ENCODE measurements at places on chromosomes 2 and 18.
A peak's percentile ranks its signal among the peaks of the same experiment; 100 is the strongest.

- no peak for DNase-seq
These were observed 319.3 kb upstream of the UBE2E3 start for GRCh38 chr2:180660881-180661685.

DNA sequence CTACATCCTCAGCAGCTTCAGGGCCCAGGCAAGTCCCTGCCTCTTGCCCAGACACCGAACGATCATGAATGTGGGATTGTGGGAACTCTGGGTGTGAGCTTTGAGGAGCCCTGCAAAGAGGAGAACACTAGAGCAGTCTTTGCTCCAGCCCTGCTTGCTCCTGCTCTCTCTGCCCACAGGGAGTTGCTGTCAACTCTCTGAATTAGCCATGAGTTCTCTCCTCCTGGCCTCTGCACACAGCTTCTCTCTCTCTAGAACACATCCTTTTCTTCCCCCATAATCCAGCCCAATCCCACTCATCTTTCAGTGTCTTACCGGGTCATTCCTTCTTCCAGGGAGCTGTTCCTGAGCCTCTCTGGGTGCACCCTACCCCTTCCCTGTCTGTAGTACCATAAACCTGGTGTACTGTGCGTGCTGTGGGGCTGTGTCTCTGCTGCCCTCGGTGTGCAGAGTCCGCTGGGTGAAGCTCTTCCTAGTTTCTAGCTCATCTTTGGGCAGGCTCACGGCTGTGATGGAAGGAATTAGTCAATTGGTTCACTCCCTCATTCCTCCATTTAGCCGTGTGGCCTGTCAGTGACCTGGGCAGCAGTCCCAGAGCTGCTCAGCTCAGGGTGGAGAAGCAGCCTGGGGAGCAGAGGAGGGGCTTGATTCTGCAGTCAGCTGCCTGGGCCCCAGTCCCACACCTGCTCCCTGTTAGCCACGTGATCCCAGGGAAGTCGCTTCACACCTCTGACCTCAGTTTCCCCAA, 132.9 kb upstream of the HDAC4 start:
- DNase-seq: no peak

DNA sequence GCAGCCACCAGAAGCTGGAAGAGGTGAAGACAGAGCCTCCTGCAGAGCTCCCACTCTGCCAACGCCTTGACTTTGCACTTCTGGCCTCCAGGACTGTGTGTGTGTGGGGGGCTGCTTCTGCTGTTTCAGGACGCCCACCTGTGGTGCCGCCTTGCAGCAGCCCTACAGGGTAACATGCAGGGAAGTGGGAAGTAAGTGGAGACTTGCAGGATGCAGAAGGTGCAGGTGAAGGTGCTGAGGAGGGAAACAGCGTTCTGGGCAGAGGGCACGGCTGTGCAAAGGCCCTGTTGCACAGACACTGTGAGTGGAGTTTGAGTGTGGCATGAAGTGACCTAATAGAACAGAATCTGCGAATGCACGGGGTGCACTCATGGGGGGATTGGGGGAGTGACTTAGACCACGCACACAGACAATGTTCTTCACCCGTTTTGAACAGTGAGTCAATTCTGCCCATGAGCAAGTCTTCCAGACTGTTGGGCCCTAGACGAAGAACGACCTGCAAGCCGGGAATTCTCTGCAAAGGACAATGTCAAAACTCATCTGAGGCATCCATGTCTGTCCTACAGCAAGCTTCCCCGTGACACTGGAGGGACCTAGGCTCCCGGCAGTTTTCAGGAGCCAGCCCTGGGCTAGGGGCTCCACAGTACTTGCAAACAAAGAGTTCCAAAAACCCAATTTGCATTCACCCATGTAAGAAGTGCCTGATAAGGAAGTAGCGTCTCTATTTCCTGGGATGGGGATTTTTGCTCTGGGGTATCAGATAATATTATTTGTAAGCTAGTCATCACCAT, 19.0 kb downstream of the MBP start:
- DNase-seq: no peak

GRCh38 chr2:68387408-68388350, 22.6 kb downstream of the PLEK start:
- peak; percentile 66 for DNase-seq

DNA sequence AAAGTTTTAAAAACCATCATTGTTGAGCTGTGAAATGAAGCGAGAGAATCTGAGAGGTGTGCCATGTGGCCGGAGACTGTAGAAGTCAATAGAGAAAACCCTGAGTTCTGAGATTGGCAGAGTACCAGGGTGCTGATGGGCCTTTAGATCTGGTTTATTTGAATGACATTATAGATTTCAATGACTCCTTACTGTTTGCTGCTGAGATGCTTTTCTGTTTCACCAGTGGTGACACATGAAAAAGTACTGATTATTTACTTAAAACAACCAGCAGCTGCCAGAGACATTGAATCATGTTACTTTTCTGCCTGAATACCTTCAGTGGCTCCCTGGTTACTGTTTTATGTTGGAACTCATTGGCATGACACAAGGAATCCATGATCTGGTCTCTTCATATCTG, 602.7 kb upstream of the ZNF804A start:
- no peak for DNase-seq

DNA sequence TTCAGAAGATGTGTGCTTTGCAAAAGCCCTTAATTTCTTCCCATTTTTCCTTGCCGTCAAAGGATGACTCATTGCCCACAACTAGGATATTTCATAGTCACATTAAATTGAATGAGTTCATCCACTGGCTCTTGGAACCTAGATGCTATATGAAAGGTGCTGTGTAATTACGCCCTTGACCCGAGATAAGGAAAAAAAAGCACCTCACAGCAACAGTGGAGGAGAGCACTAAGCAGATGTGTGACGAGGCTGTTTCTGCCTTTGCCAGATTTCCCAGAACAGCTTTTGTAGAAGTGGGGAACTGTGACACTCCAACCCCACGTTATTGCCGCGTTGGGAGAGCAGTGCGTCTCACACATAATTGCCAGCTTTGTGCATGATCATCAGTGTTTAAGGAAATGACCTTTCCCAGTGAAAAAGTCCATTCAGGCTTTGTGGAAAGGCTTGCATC, 33.3 kb upstream of the TMEM87B start:
- DNase-seq: no peak

- DNase-seq: no peak
These were observed 106.7 kb upstream of the ASB18 start for GRCh38 chr2:236370847-236371409.

DNA sequence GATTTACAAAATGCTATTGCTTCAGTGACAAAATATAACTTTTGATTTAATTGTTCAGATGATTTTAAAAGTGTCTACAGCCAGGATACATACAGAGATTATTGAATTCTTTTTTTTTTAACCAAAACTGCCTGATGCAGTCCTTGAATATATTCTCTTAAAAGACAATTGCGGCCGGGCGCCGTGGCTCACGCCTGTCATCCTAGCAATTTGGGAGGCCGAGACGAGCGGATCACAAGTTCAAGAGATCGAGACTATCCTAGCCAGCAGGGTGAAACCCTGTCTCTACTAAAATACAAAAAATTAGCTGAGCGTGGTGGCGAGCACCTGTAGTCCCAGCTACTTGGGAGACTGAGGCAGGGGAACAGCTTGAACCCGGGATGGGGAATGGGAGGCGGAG, 497.0 kb upstream of the FSIP2 start:
- no peak for DNase-seq

GRCh38 chr18:42824178-42824577, 291.3 kb downstream of the RIT2 start:
- DNase-seq: no peak

DNA sequence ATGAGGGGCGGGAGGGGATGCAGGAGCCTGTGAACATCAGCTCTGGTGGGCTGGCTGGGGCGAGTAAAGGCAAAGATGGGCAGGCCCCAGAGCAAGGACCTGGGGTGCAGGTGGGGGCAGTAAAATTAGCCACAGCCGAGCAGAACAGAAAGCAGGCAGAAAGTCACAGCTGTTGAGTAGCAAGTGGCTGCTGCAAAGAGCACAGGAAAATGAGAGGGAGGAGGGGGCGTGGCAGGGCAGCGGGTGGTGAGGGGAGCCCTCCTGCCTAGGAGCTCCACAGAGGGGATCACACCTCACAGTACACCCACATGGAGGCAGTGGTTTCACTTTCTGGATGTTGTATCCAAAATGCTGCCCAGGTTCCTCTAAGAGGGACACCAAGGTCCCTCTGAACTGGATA, 79.6 kb downstream of the LBH start:
- DNase-seq: no peak

GRCh38 chr2:12592296-12592695, 124.4 kb upstream of the TRIB2 start:
- DNase-seq: no peak

GRCh38 chr2:69389271-69389670, 2.2 kb upstream of the GFPT1 start:
- DNase-seq: no peak

DNA sequence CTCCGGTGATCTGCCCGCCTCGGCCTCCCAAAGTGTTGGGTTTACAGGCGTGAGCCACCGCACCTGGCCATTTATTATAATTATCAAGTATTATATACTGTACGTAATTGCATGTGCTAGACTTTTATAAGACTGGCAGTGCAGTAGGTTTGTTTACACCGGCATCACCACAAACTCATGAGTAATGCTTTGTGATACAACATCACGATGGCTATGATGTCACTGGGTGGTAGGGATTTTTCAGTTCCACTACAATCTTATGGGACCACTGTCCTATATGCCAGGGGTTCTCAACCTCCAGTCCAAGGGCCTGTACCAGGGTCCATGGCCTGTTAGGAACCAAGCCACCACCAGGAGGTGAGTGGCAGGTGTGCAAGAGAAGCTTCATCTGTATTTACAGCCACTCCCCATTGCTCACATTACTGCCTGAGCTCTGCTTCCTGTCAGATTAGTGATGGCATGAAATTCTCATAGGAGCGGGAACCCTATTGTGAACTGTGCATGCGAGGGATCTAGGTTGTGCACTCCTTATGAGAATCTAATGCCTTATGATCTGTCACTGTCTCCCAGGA, 9.4 kb downstream of the SCYGR4 start:
- DNase-seq: no peak

GRCh38 chr2:62784341-62784740, 78.8 kb downstream of the EHBP1 start:
- DNase-seq: no peak

DNA sequence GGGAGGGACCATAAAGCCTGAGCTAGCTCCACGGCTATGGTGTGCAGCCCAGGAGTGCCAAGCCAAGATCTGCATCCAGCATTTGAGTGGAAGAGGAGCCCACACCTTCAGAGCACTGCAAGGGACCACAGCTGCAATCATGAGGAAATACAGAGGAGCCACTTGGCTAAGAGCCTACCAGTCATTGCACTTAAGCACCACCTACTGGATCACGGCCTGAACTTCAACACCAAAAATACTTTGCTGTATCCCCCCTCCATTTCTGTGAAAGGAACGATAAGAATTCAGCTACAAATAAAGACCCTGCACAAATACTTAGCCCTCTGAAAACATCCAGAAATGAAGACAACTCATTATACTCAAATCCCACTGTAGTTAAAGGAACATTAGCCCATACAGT, 545.3 kb downstream of the TSN start:
- no peak for DNase-seq

GRCh38 chr18:37465958-37466357, 99.6 kb downstream of the CELF4 start:
- no peak for DNase-seq

GRCh38 chr2:237482485-237482884, 4.6 kb upstream of the MLPH start:
- DNase-seq: no peak

DNA sequence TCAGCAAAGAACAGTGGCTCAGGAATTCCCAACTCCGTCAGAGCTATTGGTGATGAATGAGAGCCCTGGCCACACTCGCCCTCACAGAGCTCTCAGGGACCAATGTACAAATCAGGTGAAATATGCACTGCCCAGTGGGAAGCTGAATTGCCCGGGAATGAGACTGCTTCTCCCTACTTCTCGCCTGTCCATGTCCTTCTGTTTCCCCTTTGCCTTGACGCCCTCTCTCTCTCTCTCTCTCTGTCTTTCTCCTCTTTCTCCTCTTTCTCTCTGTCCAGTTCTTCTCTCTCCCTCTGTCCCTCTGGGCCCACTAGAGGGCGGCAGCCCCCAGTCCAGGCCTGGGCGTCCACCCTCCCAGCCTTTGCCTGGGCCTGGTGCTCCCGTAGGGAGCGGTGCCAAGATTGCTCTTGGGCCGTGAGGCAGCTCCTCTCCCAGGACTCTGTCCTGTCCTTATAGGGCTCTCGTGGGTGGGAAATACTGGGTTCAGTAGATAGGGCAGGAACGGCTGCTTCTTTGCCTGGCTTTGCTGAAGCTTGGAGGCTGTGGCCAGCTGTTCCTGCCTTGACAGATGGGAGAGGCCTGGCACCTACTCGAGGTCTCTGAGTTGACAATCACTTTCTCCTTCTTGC, 28.4 kb upstream of the PUM2 start:
- no peak for DNase-seq

DNA sequence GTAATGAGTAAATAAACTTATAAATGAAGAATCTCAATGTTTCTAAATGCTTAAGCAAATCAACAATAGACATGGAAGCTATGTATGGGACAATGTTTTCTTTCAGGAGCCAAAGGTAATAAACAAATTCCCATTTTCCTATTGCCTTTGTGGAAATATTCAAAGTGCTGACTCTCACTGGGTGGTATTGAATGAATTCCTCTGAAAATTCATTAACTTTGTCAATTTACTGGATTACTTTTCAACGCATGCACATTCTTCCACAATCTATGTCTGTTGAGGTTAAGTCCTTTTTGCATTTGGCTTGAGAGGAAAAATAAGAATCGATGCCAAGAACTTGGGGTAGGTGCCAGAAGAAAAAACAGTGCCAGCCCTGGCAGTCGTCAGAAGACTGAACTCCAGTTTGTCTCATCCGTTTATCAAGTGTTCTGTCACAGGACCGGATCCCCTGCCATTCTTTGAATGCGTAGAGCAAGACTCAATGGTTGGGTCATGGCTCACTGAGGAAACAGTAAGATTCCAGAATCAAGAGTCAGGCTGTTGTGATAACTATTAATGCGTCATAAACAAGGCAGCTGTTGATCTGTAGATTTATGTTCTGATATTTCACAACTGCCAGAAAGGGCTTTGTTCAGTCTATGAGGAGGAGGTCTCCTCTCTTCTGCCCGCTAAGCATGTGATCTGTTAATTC, 133.3 kb downstream of the GFPT1 start:
- DNase-seq: no peak

Measured in CD4-positive, alpha-beta T cell treated with Interleukin-21 for 1 hour (primary cell).